ENCODE measurements at places on chromosomes 2 and 18.
A peak's percentile ranks its signal among the peaks of the same experiment; 100 is the strongest.

DNA sequence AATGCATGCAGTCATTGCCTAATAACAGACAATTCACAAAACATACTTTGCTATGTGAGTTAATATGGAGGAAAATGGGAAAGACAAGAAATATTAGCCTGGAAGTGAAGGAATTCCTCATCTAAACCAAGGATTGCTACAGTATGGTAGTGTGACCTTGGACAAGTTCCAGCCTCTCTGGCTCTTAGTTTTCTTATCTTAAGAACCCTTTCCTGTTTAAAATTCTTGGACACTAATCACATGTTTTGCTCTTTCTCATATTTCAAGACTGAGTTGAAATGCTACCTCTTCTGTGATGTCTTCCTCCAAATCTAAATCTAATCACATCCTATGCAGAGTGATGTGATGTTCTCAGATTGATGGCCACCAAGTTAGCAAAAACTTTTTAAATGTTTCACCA lies 20.8 kb upstream of the ADAM23 start:
- DNase-seq = no peak

DNA sequence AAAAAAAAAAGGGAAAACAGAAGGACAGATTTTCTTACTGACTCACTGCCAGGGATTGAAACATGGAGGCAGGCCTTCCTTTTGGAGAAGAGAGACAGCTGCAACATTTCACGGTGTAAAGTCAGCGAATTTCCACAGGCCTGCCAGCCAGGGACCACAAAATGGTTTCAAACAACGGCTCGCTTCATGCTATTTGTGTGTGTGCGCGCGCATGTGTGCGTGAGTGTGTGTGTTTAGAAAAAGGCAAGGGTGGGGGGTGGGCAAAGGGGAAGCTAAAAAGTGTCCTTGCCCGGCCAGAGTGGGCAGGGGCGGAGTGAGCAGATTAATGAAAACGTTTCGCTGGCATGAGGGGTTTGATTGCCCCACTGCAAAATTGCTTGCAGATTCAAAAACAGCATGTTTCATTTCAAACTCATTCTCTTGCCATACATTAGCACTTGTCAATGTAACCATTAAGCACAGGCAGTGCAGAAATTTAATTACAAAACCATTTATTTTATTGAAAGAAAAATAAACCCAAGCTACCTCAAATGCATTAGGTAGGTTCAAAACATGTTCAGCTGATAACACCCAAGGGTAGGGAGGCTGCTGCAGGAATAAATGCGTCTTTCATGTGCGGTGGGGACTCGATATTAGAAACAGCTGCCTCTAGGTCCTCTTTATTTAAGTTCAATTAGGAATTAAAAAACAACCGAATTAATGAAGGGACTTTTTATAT lies 182.1 kb upstream of the SIX2 start:
- DNase-seq = no peak

- DNase-seq = no peak
Observed at GRCh38 chr2:9273486-9274130, 67.0 kb downstream of the ASAP2 start.

- no peak for DNase-seq
Observed at GRCh38 chr2:174959787-174960186, 45.4 kb downstream of the CHN1 start.

- no peak for DNase-seq
Observed at GRCh38 chr18:68417166-68417799, 297.6 kb downstream of the TMX3 start.

GRCh38 chr2:221437056-221437455 lies 135.0 kb downstream of the EPHA4 start:
- DNase-seq = no peak

DNA sequence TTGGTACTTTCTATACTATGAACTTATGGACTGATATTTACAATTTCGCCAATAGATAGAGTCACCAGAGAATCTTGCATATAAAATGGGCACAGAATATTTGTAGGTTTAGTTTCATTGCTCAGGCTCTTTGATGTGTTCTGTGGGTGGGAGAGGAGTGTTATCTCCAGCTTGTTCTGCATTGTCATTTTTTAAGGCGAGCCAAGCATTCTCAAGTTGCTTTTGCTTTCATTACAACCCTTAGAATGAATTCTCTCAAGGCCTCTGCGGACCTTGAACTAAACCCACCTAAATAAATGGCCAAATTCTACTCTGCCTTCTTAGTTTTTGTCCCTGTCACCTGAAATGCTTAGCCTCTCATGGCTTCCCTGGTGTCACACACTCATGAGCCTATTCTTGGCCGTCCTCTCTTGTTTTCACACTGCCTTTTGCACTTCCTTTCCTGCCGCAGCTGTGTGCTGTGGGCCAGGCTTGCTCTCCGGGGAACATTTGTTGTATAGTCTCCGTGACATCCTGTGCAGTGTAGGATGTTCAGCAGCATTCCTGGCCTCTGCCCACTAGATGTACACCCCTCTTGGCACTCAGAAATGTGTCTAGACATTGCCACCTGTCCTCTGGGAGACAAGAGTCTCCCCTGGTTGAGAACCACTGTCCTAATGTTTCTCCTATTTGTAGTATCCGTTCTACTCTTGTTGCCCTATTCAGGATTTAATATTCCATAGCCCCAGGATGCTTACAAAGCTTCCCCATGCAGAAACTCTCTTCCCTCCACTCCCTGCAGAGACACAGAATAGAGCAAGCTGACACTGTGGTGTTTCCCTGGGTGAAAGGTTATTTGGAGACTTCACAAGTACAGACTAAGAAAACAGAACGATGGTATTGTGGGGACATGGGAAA lies 255.6 kb downstream of the PTPRM start:
- no peak for DNase-seq

DNA sequence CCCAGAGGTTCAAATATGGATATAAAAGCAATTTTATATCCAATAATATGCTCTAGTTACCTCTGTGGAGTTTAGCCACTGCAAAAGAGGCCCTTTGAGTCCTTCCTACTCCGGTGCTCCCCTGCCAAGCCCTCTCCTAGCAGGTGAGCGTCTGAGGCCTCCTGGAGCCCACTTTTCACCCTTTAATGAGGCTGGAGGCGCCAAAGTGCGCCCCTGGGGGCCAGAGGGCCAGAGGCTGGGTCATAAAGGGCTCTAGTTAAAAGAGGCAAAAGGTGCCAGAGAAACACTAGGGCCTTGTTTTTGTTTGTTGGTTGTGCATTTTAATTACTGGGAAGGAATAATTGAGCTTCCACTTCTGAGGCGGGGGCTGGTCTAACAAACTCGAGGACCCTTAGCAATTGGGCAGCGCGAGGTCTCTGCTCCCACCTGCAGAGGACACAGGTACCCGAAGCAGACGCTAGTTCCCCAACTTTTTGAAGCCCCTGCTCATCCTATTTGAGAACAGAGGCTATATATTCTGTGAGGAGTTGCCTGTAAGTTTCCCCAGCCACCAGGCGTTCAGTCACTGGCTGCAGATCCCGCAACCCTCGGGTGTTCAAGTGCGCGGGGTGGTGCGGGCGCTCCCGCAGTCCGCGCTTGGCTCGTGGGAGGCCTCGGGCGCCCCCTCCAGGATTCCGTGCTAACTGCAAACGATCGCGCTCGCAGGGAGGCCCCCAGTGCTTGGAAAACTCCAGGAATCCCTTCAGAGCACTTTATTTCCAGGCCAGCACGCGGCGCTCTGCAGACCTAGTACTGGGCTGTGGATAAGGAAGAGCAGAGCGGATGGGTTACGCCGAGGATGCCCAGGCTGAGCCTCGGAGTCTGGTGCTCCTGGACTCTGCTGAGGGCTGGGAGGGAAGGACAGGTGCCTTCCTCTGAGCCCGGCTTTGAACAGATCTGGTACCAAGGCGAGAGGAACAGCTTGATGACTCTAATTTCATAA lies 14.1 kb downstream of the MSGN1 start:
- peak; percentile 10 for DNase-seq

GRCh38 chr2:128139624-128140023 lies 48.6 kb downstream of the UGGT1 start:
- no peak for DNase-seq

GRCh38 chr18:63150942-63151421 lies 168.6 kb downstream of the BCL2 start:
- DNase-seq = no peak

- no peak for DNase-seq
Observed at GRCh38 chr2:88641330-88641729, 14.1 kb upstream of the EIF2AK3 start.

DNA sequence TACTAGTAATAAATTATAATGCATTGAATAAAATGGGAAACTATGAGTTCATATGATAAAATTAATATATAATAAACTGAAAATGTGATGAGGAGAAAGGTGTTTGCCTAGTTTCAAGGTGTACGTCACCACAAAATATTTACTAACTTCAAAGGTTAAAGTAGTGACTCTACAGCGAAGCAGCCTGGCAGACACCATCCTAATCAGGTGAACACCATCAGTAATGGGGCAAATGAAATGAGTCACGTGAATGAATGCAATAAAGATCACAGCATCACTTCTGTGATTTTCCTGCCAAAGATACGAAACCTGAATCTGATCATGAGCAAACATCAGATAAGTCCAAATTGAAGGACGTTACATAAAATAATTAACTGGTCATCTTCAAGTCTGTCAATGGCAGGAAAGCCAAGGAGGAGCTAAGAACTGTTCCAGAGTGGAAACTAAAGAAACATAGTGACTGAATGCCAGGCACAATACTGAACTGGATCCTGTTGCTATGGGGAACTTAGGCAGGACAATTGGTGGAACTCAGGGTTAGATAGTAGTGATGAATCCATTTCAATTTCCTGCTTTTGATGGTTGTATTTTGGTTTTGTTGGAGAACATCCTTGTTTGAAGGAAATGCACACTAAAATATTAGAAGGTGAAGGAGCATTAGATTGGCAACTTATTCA lies 12.1 kb upstream of the NOSTRIN start:
- DNase-seq = no peak

DNA sequence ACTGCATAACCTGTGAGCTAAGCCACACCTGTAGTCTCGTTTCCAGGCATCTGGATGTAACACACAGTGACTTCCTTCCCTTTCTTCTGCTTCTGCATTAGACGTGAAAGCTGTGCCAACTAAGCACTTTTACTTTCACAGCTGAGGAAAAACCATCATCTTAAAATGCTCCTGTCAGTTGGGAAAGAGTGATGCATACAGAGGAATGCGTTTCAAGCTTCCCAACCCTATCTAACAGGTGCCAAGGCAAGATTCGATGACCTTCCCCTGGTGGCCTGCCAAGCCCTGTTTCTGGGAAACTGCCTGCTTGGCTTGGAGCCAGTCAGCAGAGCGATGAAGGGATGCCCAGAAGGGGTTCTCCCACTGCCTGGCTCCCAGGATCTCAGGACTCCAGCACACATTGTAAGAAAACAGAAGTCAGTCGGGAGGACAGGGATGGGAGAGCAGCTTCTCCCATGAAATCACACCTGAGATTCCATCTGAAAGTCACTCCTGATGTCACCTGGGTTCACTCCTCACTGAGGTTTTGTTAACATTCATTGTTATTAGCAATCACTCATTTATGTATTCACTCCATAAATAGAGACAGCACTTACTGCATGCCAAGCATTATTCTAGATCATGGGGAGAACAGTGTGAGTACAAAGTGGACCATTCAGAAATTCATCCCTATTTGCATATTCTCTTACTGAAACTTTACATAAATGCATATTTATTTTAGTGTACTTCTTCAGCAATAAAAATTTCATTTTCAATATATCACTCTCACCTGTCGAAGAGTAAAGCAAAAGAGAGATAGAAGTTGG lies 64.1 kb downstream of the DTNA start:
- DNase-seq = no peak

DNA sequence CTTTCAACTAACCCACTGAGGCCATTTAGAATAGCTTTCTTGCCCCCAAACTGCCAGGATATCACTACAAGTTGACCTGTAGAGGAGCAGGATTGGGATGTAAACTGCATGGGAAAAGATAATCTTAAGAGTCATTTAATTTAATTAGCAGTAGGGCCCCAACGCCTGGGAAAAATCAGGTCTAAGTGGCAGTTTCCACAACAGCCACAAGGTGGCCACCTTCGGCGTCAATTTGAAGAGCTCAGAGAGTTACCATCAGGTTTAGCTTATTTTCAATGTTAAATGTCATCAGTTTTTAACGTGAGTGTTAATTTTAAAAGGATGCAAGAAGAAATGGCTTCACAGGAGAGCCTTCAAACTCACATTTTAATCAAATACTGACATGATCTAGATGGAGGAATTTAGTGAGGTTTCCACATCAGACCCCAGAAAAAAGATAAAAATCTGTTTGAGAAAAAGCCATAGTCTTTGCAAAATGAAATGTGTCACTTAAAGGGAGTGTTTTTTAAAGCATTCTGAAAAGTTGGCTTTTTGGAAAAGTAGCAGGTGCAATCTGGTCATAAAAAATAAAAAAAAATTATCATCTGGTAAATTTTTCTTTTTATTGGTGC lies 77.3 kb upstream of the UPP2 start:
- DNase-seq = peak; percentile 32

GRCh38 chr2:69973335-69973735 lies 11.9 kb upstream of the ASPRV1 start:
- no peak for DNase-seq

DNA sequence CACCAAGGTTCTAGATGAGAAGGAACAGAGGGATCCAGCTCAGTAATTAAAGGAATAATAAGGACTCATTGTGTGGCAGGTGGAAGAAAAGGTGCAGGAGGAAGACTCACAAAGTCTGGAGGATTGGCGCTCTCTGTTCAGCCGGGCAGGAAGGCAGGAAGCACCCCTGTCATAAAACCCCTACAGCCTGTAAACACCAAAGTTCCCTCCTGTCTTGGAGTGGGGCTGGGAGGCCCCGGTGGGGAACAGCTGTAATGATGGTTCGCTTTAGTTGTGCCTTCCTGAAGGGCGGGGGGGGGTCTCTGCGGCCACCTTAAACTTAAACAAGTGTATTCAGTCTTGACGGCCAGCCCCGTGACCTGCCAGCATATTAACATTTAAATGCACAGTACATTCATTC lies 84.3 kb downstream of the GBX2 start:
- DNase-seq = no peak

DNA sequence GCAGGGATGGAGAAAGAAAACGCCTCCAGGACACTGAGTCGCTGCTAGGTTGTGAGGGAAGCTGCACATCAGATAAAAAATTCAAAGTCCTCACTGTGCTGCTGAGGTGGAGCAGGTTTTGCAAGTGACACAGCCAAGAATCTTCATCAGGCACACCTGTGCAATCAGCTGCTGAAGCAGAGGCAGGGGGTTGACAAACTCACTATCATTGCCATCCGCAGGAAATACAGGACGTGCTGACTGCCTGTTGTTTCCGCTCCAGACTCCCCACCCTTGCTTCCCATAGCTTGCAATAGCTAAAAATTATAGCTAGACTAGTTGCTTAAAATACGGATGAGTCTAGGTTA lies 147.8 kb upstream of the FHL2 start:
- no peak for DNase-seq

- DNase-seq = no peak
Observed at GRCh38 chr2:176039375-176039774, 37.3 kb upstream of the LNPK start.
